ENCODE measurements at places on chromosomes 6 and 20.

DNA sequence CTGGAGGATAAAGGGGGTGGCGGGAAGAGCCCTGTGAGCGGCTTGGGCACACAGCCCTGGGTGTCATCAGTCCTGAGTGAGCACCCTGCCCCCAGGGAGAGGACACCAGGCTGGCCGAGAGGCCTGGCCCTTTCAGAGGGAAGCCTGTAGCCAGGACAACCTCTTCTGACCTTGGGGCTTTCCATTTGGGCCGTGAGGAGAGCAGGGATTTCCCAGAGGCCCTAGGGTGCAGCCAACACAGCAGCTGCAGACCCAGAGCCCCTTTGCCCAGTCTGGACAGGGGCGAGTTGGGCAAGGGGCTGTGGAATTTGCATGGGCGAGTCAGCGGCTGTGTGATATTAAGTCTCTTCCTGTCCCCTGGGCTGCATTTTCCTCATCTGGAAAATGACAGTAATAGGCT is 6.3 kb downstream of the MAP1LC3A start:
- no peak for DNase-seq

GRCh38 chr6:135146162-135146934 is 34.8 kb upstream of the MYB start:
- no peak for DNase-seq

DNA sequence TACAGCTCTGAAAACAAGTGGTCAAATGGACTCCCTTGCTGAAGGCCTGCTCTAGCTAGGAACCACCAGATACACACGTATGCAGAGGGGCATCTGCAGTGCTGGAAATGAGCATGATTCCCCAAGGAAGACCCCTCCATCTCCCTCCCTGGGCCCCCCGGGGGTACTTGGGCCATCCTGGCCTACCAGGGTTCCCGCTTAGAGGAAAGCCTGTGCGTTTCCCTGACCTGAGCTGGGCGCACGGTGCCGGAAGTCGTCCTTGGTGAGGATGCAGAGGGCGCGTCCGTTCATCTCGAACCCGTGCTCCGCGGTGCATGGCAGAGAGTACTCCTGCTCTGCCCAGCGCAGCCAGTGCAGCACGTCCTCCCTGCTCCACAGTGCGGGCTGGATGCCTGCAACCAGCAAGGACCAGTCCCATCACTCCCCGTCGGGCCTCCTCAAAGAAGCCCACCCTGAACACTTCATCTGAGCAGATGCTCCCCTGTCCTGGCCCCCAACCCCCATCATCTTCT is 11.8 kb downstream of the ETV7 start:
- no peak for DNase-seq

DNA sequence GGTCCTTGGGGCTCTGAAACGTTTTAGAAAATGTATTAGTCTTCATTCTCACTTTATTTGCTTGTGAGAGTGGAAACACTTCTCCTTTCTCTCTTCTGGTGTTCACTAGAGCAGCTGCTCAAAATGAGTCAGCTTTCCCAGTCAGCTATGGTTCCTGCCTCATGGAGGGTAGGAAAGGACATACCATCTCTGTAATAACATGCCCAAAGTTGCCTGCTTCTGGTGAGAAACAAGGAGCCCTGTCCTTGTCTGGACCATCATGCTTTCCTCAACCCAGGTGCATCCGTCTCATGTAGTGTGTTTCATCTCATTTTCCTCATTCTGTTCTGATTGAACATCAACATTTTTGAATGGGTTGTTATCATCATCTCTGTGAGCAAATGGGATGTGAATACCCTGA is 17.1 kb upstream of the TINAG start:
- DNase-seq: no peak

- DNase-seq: no peak
Measured at GRCh38 chr6:89392823-89393222, 19.2 kb downstream of the RRAGD start.

DNA sequence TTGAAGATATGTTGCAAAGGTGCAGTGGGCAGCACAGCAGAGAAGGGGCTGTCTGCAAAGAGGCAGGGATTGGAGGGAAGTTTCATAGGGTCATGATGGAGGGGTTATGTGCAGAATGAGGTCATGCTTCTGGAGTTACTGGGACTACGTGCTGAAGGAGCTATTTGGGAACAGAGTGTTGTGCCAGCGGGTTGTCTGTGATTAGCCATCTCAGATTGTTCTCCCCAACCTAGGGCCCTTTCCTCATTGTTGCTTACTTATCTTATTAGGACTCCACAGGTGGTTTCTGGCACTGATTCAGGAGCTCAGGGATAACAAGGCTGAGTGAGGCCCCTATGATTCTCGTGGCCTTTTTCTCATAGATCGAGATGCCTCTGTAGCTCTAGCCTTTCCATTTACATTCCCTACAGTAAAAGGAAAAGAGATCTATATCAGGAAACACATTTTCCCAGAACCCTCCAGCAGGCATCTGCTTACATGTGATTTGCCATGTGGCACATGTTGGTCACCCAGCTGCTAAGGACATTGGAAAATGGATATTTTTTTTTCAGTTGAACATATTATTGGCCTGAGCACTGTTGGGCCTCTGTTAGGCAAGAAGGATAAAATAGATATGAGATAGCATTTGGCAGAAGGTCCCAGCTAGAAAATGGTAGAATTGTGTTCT is 429.6 kb upstream of the PLCB4 start:
- no peak for DNase-seq

DNA sequence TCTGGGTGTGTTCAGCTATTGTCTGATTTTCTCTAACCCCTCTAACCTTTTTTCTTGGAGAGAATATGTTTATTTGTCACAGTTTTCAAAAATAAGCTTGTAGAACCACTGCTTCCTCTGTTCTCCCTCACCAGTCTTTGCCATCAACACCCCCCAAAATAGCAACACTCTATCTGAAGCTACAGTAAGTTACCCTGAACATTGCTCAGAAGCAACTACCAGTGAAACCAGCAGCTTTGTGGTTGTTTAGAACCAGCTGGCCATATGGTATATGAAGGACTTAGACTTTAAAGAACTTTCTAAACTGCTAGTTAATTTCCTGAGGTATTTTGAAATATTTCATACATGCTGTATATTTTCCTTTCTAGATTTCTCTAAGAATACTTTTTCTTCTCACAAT is 242.9 kb downstream of the KHDRBS2 start:
- DNase-seq: no peak

- no peak for DNase-seq
Measured at GRCh38 chr6:10531503-10531902, 10.4 kb downstream of the GCNT2 start.

- DNase-seq: no peak
Measured at GRCh38 chr6:127458817-127459216, 372 bp downstream of the KIAA0408 start.

GRCh38 chr6:47096211-47096895 is 54.2 kb upstream of the ADGRF1 start:
- no peak for DNase-seq

GRCh38 chr20:25037288-25038102 is 20.4 kb downstream of the ACSS1 start:
- DNase-seq: no peak

DNA sequence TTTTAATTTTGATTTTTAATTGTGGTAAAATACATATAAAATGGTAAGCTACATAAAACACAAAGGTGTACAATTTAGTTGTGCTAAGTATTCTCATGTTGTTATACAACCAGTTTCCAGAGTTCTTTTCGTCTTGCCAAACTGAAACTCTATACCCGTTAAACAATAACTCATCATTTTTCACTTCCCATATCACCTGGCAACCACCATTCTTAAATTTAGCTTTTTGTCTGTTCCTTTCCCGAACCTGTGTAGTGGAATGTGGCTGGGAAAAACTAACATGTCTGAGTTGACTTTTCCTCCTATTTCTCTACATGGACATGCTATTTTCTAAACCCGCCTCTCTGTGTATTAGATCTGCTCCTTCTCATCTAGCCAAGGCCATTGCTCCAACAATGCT is 27.6 kb downstream of the RPRD1B start:
- no peak for DNase-seq

DNA sequence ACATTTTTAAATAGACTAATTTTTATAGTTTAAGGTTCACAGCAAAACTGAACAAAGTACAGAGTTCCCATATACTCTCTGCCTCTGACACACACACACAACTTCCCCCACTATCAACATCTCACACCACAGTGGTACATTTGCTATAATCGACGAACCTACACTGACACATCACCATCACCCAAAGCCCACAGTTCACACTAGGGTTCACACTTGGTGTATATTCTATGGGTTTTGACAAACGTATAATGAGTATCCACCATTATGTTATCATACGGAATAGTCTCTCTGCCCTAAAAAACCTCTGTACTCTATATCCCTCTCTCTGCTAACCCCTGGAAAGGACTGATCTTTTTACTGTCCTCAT is 15.6 kb downstream of the TMEM30A start:
- no peak for DNase-seq

DNA sequence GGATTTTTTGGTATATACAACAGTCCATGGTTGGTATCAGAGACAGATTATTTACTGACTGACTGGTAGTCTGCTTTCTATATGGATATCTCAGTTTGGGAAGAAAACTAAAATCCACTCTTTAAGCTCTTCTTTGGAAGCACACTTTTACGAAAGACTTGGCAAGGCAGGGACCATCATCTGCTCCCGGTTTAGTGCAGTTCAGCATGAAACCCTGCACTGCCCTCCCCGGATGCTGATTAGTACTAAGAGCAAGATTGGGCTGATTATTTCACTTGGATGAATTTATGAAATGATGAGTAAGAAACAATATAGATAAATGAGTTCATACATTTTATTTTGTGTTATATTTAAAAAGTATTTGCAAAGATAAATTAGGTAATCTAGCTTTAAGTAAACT is 56.3 kb downstream of the RGS17 start:
- DNase-seq: no peak

DNA sequence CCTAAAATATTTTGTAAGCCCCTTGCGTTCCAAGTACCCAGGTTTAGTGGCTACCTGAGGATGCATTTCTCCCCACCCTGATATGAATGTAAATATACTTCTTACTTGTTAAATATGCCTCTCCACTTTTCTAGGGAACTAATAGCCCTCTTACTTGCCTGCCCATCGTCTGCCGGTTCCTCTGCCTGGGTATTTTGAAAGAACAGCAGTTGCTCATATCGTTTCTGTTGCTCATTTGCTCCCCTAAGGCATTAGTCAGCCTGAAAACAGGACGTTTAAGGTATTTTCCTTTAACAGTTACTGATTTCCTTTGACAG is 141.3 kb upstream of the CARMIL1 start:
- no peak for DNase-seq

DNA sequence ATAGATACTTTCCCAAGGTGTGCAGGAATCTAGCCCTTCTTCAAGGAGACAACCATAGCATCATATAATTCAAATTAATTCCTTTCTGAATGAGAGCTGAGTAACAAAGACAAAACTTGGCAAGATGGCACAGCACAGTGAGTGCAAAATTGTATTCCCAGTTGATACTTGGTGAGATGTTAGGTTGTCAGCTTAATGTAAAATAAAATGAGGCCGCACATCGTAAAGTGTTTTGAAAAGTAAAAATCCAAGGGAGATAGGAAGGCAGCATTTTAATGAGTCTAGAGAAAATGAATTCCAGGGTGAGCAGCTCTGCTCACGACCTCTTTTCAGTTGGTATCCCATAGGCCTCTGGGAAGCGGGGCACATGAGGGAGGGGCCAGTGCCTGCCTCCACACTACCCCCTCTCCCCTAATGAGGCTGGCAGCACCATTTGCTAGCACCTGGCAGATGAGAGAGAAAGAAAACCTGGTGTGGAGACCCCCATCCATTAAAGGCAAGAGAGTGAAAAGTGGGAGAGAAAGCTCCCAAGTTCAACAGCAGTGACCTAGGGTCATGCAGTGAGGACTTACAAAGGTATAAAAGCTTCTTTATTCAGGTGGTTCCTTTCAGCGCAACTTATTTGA is 158.4 kb downstream of the BTBD9 start:
- no peak for DNase-seq

GRCh38 chr6:137982418-137983189 is 115.5 kb downstream of the TNFAIP3 start:
- no peak for DNase-seq

DNA sequence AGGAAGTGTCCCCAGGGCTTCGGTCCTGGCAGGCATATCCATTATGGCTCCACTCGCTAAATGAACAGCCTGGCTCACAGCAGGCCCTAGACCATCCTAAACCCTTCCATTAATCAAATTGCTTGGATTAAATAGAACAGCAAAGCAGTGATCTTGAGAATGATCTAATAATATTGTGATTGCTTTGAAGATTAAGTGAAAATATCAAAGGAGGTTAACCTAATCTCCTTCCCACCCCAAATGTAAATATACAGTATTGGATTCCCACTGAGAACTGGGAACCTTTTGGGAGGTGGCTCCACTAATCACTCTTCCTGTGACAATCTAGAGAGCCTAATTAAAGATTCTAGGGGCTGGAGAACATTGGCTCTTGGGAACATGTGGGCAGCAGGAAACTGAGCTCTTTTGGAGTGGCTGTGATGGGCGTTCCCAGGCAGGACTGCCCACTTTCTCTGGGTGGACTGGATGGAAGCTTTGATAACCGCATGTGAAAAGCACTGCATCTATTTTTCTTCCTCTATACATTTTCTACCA is 68.3 kb upstream of the FRMD1 start:
- no peak for DNase-seq

GRCh38 chr6:51139950-51140385 is 321.3 kb downstream of the TFAP2B start:
- no peak for DNase-seq

DNA sequence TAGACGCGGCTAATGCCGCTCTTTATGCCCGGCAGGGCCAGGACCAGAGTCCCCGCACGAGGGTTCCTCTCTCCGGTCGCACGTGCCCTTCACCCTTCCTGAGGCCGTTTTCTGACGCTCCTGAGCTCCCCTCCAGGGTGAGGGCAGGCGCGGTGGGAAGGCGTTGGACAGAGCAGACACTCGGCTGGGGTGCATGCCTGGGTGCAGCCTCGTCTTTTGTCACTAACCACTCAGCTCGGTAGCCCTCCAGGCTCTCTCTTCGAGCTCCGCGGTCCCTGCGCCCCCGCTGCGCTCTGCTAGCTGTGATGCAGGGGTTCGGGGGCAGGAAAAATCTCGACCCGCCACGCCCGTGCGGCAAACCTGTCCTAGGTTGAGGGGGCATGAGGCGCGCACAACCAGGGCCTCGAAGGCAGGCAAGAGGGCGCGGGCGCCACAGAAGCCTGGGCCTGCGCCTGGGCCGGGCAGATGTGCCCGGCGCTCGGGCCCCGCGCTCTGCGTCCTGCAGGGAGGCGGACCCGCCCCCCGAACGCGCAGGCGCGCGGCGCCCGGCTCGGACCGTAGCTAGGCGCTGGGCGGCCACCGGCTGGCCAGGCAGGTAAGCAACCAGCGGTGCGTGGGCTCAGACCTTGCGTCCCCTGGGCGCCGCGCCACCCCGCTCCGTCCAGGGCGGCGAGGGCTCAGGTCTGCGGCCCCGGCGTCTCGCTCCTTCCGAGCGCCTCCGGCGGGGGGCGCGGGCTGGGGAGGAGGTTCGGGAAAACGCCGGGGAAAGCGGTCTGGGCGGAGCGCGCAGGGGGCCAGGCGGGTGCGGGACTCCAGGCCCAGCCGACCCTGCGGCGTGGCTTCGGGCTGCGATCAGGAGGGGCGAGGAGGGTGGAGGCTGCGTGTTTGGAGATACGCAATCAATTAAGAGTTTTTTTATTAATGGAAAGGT is at the start of gene L3MBTL1:
Gene L3MBTL1, plus strand, starts transcription at position 548 of the 931 bp plus-strand sequence. CDS start 5,807 bp downstream, outside the sequence.
- no peak for DNase-seq

Measured in activated CD4-positive, CD25-positive, alpha-beta regulatory T cell treated with anti-CD3 and anti-CD28 coated beads, Interleukin-2, amount 50 U/mL, for 72 hours (primary cell).